ENCODE measurements at places on chromosomes 16 and 17.

DNA sequence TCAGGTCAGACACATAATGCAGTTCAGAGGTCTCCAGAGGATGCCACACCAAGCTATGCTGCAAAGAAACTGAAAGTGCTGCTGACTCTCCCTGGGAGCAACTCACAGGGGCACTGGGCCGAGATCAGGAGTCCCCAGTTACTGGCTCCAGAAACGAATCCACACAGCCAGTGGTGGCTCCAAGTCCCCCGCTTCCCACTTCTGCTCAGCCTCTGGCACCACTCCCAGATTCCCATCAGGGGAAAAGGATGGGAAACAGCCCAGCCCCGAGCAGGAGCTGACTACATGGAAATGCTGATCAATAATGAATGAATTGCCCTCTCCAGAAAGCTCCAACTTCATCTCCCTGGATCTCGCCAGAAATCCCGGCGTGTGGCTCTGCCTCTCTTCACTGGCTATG is 62.3 kb upstream of the CDH5 start:
- DNase-seq, result no peak

- no peak for DNase-seq
Measured at GRCh38 chr16:17117906-17118577, 352.7 kb downstream of the XYLT1 start.

DNA sequence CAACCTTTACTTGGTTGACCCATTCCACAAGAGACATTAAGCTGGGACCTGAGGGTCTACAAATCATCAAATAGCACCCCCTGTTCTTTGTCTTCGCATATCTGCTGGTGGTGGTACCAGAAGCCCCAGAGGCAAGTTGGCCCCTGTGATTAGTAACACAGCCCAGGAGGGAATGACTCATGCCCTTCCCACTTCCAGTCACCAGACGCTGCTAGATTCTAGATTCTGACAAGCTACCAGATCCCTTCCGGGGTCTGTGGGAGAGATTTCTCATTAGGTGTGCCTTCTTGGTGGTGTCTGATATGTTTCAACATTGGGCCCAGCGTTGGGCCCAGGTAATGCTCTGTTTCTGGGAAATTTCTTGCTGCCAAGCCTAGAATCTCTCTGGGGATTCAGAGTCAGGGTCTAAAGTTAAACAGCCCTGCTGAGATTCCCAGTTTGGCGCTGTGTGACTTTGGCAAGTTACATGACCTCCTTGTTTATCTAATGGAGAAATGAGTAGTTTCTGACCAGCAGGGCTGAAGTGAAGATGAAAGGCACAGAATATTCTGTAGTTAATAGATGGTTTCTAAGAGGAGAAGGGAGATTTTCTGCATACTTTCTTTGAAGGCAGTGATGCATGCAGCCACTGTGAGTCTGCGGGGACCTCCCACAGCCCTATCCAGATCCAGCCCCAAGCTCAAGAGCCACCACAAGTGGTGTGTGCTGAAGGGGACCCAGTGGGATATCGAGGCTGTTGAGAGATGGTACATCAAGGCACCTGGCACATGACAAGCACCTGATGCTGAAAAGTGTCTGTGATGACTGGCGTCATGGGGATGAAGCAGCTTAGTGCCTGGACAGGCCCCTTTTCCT is 3.9 kb downstream of the TRPV2 start:
- peak; percentile 90 for DNase-seq

DNA sequence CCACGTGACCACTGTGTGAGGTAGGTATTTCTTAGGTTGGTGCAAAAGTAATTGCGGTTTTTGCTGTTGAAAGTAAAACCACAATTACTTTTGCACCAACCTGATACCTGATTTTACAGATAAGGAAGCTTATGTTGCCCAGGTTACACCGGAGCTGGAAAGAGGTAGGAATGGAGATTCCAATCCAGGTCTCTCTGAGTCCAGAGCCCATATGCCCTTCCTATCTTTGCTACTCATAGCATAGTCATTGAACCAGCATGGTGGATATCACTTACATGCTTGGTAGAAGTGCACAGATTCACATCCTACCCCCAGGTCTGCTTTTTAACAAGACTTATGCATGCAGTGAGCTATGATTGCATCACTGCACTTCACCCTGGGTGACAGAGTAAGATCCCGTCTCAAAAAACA is 61.8 kb downstream of the ARSG start:
- peak; percentile 33 for DNase-seq

DNA sequence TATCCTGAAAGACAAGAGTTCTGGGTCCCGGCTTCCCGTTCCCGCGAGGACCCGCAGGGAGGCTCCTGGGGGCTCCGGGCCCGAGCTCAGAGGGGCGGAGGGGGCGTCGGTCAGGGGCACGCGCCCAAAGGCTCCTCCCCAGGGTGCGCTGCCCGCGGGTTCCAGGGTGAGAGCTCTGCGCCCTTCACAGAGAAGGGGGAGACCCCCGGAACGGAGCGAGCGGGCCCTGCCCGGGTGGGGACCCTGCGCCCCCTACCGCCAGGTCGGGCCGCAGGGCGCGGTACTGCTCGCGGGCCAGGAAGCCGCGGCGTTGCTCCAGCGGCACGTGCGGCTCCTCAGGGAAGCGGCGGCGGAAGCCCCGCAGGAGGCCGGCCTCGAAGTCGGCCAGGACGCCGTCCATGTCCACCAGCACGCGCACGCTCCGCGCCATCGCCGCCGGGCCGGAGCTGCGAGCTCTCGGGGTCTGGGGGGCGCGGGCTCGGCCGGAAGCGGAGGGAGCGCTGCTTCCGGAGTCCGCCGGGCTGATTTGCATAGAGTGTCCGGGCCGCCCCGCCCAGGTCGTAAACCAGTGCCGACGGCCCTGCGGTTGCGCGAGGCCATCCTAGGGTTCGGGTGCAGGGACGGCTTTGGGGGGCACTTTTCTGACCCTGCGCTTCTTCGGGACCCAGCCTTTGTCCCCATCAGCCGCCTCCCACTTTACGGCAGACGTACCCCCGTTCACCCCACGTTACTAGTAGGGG is at the start of gene NT5C:
Gene NT5C, minus strand, starts transcription at position 465 of the 740 bp plus-strand sequence. Its CDS starts 35 bp downstream, at position 430.
- DNase-seq, result peak; percentile 91

DNA sequence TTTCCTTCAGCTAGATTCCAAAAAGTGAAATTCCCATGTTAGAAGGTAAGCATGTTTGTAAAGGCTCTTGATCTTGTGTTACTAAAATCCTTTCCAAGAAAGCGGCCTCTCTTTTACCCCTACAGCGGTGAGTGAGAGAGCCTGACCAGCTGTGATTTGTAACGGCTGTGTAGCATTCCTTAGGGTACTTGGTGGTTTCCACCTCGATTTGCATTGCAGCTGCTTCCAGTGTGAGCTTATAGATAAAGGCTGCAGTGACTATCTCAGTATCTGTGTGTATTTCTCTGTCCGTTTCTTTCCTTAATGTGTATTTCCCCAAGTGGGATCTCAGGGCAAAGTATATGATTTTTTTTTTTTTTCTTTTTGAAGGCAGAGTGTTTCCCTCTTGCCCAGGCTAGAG is 169.4 kb downstream of the SNX29 start:
- no peak for DNase-seq

- DNase-seq, result peak; percentile 58
Measured at GRCh38 chr16:78796221-78796866, 696.9 kb downstream of the WWOX start.

DNA sequence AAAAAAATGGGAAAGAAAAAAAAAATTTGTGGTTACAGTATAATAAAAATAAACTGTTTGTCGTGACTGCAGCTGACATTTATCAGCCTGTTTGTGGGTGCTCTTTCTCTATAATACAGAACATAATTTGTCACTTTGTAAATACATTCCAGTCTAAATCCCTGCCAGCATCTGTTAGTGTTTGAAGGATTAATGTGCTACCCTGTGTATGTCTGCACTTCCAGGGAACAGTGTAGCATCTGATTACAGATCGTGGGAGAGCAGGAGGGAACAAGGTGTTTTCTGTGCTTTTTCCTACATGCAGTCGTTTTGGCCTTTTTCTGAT is 265.1 kb downstream of the WWOX start:
- no peak for DNase-seq

DNA sequence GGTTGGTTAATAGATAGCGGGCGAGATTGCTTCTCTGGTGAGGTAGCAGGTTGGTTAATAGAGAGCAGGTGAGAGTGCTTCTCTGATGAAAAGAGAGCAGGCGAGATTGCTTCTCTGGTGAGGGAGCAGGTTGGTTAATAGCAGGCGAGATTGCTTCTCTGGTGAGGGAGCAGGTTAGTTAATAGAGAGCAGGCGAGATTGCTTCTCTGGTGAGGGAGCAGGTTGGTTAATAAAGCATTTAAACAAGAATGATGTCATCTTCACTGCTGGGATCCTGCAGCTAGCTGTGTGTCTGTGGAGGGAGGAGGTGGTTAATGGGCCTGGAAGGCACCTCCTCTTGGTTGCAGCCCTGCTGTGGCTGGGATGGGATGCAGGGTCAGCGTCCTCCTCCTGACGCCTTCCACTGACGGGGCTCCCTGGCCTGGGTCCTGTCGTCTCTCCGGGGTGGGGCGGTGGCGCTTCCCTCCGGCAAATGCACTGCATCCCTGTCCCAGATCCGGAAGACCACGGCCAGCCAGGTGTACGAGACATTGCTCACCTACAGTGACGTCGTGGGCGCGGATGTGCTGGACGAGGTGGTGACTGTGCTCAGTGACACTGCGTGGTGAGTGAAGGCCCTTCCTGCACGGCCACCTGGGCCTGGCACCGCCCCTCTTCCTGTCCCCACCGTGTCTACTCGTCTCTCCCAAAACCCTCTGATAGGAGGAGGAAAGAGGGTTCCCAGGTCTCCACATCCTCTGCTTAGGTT is 99.2 kb upstream of the ZNF750 start:
- no peak for DNase-seq

DNA sequence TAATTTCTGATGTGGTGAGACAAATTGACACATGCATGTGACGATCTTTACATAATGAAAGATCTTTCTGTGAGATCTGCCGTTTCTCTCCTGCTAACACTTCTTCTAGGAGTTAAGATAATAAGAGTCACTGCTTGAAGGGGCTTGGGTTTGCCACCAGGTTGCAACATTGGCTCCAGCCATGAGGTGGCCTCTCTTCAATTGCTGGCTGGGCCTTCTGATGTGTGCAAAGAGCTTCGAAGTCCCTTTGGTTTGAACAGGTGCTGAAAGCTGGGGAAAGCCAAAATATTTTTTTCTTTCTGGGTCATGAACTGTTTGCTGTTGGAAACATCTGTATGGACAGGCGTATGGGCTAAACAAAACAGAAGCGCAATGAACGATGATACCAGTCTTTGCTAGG is 204.1 kb upstream of the SALL1 start:
- DNase-seq, result no peak

GRCh38 chr16:14146445-14146844 is 75.3 kb downstream of the MRTFB start:
- DNase-seq, result no peak

DNA sequence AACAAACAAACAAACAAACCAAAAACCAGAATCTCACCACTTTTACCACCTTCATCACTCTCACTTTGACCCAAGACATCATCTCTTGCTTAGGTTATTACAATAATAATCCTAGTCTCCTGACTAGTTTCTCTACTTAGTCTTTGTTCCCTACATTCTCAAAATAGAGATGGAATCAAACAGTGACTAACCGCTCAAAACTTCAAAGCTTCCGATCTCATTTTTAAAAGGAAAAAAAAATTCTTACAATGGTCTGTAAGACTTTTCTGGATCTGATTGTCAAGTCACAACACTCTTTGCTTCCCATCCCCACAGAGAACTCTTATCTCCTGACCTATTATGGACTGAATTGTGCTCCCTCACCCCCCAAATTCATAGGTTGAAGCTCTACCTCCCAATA is 60.9 kb downstream of the SPAG9 start:
- no peak for DNase-seq

- DNase-seq, result peak; percentile 12
Measured at GRCh38 chr17:31147507-31148202, 52.9 kb downstream of the NF1 start.

DNA sequence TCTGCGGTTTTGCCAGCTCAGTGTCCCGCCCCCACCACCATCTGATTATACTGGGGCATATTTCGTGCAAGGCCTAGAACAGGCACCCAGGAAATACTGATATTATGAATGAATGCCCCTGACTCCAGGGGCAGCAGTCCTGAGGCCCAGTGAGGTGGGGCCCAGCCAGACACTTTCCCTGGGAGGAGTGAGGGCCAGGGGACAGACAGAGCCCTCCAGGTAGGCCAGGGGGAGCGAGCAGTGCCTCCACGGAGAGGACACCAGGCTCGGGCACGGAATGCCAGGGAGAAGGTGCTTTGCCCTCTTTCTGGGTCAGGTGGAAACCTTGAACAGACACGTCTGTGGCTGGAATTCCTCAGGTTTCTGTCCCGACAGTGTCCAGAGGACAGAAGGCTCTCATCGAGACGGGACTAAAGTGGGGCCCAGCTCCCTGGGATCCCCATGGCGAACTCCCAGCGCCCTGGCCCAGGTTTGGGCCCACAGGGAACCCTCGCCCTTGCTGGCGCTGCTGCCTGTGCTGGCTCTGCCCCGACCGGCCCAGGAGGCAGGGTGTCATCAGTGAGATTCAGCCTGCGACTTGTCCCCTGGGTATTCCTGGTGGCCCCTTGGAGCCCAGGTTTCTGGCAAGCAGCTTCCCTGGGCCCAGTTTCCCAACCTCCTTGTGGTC is 4.3 kb downstream of the KATNB1 start:
- DNase-seq, result no peak

DNA sequence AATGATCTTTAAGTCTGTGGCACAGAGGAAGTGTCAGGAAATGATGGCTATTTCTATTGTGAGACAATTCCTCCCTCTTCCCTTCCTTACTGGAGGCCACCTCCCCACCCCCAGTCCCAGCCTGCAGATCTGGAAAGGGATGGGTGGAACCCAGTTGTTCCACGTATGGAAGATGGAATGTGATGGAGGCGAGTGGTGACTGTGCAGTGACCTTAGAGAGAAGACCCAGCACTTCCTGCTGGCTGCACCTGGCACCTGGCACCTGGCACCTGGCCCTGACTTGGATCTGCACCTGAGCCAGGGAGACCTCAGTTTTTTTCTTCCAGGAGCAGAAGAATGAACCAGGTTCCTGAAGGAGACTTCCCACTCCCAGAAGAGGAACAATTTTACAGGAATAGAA is 33.0 kb upstream of the TMC5 start:
- DNase-seq, result no peak
